Epithelial cell of prostate (primary cell): ENCODE measurements at places on chromosomes 12 and 14.

- no peak for DNase-seq
Measured at GRCh38 chr12:79360286-79360685, 330.5 kb downstream of the PAWR start.

- DNase-seq: no peak
Measured at GRCh38 chr14:64035143-64035542, 182.3 kb downstream of the SYNE2 start.

DNA sequence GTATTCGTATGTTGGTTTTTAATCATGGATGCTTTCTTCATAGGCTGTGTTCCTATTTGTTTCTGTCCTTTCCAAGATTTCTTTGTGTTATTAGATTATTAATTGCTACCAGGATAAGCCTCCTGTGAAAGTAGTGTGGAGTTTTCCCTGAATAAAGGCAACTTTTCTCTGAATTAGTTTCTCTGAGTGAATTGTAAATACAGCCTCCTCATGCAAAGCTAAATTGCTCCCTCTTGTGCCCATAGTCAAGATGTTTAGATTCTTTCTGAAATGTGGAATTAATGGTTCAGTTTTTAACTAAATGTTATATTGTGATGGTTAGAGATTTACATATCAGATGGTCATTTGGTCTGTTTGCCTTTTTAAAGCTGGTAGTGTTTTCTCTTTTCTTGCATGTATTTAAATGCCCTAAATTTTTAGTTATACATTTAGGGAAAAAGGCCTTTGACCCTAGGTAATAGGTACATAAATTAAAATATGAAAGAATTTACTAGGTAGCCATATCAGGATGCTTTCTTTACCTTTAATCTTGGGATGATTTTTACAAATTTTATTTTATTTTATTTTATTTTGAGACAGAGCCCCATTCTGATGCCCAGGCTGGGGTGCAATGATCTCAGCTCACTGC, 8.9 kb downstream of the APAF1 start:
- no peak for DNase-seq

GRCh38 chr12:125128439-125129178, 63.4 kb downstream of the AACS start:
- DNase-seq: no peak

DNA sequence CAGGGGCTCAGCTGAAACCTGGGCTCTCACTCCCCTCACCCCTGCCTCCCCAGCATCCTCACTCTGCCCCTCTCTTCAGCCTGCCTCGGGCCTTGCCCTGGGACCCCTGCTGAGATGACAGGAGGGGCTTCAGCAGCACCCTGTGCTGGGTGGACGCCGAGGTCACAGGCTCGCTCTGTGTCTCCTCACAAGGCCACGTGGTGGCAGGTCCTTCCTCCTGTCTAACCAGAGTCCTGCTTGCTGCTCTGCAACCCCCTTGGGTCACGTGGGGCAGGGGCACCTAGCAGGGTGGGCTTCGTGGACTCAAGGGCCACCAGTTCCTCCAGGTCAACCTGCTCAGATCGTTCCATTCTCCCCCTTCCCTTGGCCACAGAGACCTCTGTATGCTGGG, 90.4 kb downstream of the TMEM121 start:
- DNase-seq: no peak

DNA sequence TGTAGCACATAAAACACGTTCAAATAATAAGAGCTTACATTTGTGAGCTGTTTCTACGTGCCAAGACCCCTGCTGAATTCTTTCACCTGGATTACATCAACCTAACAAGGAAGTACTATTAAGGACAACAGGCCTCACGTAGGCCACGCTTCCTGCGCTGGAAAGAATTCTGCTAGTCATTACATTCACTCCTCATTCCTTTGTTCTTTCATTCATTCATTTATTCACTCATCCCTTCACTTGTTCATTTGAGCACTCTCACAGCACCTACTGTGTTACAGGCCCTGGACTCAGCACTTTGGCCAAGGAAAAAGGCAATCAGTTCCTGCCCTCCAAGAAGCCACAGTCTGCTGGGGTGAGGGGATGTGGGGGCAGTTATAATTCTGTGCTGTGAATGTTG, 28.2 kb downstream of the TESC start:
- DNase-seq: no peak
